Naive B cell (primary cell): ENCODE measurements at places on chromosomes 7 and 10. TPM values are rescaled to one million over a fixed set of nuclear protein-coding genes. Genes with fewer than 3 reads are reported as not detected.
A peak's percentile ranks its signal among the peaks of the same experiment; 100 is the strongest.

DNA sequence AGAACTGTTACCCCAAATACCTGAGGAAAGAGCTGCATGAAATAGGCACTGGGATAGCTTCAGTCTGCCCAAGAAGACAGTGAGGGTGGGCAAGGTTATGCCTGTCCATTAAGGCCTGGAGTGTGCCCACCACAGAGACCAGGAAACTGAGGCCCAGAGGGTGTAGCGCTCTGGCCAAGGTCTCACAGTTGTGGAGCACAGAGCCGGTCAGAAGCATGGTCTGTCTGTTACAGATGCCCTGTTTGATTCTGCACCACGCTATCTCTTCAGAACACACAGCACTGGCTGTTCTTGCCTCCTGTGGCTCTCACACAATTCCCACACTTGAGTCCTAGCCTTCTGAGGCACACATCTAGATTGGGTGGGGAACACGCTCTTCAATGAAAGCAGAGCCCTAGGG is 261.4 kb downstream of the GRID1 start:
- H3K27ac ChIP-seq: no peak overlapping the region
- H3K27me3 ChIP-seq: peaks cover 23% of the 10 kb centered on the region
- DNase-seq: no peak
- H3K4me3 ChIP-seq: no peak overlapping the region
- no peaks in the 10 kb centered on the region for H3K36me3 ChIP-seq

DNA sequence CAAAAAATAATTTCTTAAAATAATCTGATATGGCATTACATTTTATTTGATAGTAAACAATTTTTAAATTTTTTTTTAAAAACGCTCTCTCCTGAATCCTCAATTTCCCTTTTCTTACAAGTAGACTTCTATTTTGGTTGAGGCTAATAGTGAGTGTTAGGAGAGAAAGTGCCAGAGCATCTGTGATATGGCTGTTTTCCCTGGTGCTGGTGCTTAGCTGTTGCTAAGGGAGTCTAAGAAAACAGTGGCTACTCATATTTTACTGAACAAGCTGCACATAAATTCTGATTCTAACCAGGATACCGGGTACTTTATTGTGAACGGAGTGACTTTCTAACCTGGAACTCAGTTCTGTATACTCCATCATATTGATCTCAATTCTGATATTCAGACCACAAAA is 311.1 kb upstream of the KIAA1217 start:
- no peak overlapping the region for H3K4me3 ChIP-seq
- no peaks in the 10 kb centered on the region for H3K4me1 ChIP-seq
- H3K36me3 ChIP-seq: no peaks in the 10 kb centered on the region
- H3K27ac ChIP-seq: no peak overlapping the region

Gene CCDC3
- polyA plus RNA-seq: not detected

DNA sequence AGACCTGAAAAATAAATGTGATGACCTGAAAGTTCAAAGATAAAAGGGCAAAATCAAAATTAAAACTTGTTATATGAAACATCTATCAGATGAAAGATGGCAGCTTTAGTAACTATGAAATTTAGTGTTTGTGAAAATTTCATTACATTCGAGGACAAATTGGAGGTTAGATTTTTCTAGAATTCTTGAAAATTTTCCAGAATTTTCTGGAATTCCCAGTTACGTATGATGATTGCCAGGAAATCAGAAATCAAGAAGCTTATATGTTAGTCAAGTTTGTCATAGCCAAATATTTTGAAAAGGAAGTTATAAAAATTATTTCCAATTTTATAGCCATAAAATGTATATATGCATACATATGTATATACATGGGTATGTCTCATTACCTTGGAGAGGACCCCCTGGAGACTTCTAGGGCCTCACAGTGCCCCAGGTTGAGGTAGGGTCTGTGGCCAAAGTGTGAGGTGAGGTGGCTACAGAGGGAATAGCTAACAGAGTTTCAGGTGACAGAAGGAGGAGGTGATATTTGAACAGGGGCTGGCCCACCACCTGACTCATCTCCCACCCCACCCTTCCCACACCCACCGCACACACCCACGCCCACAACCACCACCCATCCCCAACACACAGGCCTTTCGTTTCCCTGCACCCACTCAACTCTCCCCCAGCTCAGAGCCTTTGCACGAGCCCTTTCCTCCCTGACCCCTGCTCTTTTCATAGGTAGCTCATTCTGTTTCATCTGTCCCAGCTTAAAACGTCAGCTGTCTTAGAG is 21.5 kb downstream of the C10orf105 start:
- H3K4me3 ChIP-seq: no peak overlapping the region
- H3K36me3 ChIP-seq: no peaks in the 10 kb centered on the region
- peaks cover 51% of the 10 kb centered on the region for H3K4me1 ChIP-seq
- H3K27ac ChIP-seq: no peak overlapping the region
- DNase-seq: no peak

GRCh38 chr10:47023237-47024045 is 112.2 kb downstream of the PTPN20 start:
- H3K27ac ChIP-seq: no peak overlapping the region
- H3K27me3 ChIP-seq: peaks cover 7% of the 10 kb centered on the region
- H3K36me3 ChIP-seq: no peaks in the 10 kb centered on the region
- DNase-seq: no peak
- H3K4me1 ChIP-seq: no peaks in the 10 kb centered on the region

- no peak overlapping the region for H3K27ac ChIP-seq
- H3K4me3 ChIP-seq: no peak overlapping the region
- H3K4me1 ChIP-seq: peaks cover 8% of the 10 kb centered on the region
- no peaks in the 10 kb centered on the region for H3K36me3 ChIP-seq
- peaks cover 49% of the 10 kb centered on the region for H3K27me3 ChIP-seq
- DNase-seq: no peak
These were observed 181.8 kb upstream of the PRSS1 start for GRCh38 chr7:142567201-142568075.

- no peak for DNase-seq
- no peaks in the 10 kb centered on the region for H3K4me1 ChIP-seq
- H3K4me3 ChIP-seq: no peak overlapping the region
- no peak overlapping the region for H3K27ac ChIP-seq
- peaks cover 16% of the 10 kb centered on the region for H3K27me3 ChIP-seq
These were observed 19.7 kb downstream of the DNAJC12 start for GRCh38 chr10:67818323-67818722.

DNA sequence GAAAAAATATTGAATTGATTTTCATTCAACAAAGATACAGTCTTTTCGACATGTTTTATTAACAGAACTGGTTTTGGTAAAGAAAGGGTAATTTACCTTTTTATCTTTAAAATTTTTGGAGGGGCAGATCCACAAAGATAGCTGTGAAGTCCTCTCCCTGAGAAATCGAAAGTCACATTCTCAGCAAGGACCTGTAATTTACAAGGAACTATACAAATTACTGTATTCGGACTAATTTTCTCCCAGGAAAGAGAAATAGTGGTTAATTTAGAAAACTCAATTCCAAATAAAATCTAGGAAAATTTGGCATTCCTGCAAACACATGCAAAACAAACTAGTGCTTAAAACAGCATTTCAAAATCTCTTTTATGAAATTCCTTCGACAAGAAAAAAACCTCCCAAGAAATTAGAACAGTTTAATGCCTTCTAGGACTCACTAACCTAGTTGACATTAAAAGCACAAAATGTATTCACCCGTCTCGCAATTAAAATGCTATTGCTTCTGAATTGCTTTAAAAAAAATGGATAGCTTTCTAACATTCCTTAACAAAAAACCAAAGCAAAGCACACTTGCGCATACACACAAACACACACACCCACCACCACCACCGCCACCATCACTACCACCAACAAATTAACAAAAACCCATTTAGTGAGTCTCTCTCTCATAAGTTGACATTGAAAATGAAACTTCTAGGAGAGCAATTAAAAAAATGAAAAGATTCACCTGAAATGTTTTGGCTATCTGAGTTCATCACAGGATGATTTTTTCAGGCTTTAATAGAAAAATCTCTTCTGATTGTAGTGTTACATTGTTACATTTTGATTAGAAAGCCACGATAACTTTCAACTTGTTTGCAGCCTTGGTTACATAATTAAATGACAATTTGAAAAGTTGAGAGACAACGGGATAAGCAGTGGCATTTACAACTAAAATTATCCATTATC is 4.0 kb upstream of the NKX2-3 start:
- no peak for DNase-seq
- H3K4me1 ChIP-seq: peaks cover 33% of the 10 kb centered on the region
- peaks cover 84% of the 10 kb centered on the region for H3K27me3 ChIP-seq
- peaks cover 12% of the 10 kb centered on the region for H3K36me3 ChIP-seq
- no peak overlapping the region for H3K4me3 ChIP-seq

GRCh38 chr7:18294411-18294810 is 201.1 kb upstream of the HDAC9 start:
- peaks cover 8% of the 10 kb centered on the region for H3K36me3 ChIP-seq
- no peak for DNase-seq
- no peaks in the 10 kb centered on the region for H3K27me3 ChIP-seq
- H3K4me3 ChIP-seq: peak overlapping the region; percentile 80
- peak overlapping the region; percentile 82 for H3K27ac ChIP-seq

DNA sequence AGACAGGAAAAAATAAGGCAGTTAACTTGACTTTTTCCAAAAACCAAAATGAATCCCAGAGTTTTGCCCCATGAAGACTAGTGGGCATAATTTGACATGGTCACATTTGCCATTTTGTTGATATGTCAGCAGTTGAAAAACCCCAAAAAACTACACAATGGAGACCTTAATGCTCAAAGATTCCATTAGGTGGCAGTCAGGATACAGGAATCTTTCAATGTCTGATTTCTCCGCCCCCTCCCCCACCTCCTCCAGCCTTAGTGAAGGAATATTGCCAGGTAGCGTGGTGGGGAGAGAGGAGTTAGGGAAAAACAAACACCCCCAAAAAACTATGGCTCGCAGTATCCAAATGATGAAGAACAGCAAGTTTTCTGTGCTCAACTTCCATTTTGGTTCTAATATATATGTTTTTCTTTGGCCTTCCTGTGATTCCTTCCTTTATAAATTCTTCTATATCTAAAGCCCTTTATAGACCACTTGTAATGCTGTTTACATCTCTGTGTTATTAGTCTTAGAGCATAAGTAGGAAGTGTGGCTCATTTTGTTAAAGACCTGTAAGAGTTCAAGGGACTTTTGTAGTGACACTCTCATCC is 6.7 kb upstream of the SMNDC1 start:
- peaks cover 6% of the 10 kb centered on the region for H3K27me3 ChIP-seq
- H3K4me1 ChIP-seq: no peaks in the 10 kb centered on the region
- H3K27ac ChIP-seq: no peak overlapping the region
- no peak overlapping the region for H3K4me3 ChIP-seq

Gene TET1
- polyA plus RNA-seq: 0.64 TPM

DNA sequence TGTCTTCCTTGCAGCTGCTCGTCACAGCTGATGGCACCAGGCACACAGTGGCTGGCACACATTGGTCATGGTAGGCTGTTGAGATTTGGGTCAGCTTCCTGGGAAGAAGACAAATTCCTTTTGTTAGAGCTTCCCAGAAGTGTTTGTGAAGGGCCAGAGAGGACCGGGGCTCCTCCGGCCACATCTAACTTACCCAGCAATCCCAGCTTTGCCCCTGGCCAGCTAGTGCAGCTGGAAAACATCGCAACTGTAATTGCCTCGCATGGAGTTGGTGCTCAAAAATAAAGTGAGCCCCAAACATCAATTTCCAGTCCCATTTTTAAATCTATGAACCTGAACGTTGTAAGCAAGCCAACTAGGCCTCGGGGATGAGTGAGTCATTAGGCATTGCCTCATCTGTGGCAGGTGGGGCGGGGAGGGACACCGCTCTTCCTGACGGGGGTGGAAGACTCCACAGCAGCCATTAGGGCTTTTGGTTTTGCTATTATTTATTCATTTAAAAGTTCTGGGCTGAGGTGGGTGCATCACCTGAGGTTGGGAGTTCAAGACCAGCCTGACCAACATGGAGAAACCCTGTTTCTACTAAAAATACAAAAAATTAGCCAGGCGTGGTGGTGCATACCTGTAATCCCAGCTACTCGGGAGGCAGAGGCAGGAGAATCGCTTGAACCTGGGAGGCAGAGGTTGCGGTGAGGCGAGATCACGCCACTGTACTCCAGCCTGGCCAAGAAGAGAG is 12.4 kb downstream of the CPA5 start:
- no peaks in the 10 kb centered on the region for H3K4me1 ChIP-seq
- H3K4me3 ChIP-seq: no peak overlapping the region
- no peak overlapping the region for H3K27ac ChIP-seq
- no peak for DNase-seq
- no peaks in the 10 kb centered on the region for H3K27me3 ChIP-seq

Gene ZNF518A
- polyA plus RNA-seq: 17.5 TPM

- H3K36me3 ChIP-seq: no peaks in the 10 kb centered on the region
- no peak overlapping the region for H3K4me3 ChIP-seq
- DNase-seq: no peak
- no peak overlapping the region for H3K27ac ChIP-seq
These were observed 39.7 kb downstream of the TAC1 start for GRCh38 chr7:97771576-97771975.

- no peak for DNase-seq
- H3K27me3 ChIP-seq: no peaks in the 10 kb centered on the region
- H3K27ac ChIP-seq: no peak overlapping the region
- no peak overlapping the region for H3K4me3 ChIP-seq
These were observed 209.6 kb downstream of the PTPRN2 start for GRCh38 chr7:158377800-158378623.

Gene WDR86
- 1.4 TPM for polyA plus RNA-seq

Gene KIAA1549
- not detected for polyA plus RNA-seq

Gene SORCS3
- not detected for polyA plus RNA-seq

GRCh38 chr10:43282881-43283280 is 16.0 kb upstream of the RASGEF1A start:
- no peaks in the 10 kb centered on the region for H3K36me3 ChIP-seq
- DNase-seq: no peak
- H3K4me1 ChIP-seq: peaks cover 13% of the 10 kb centered on the region
- no peak overlapping the region for H3K27ac ChIP-seq
- H3K27me3 ChIP-seq: peaks cover 14% of the 10 kb centered on the region

- H3K27ac ChIP-seq: no peak overlapping the region
- H3K27me3 ChIP-seq: peaks cover 12% of the 10 kb centered on the region
- DNase-seq: no peak
- H3K4me3 ChIP-seq: no peak overlapping the region
- H3K36me3 ChIP-seq: peaks cover 4% of the 10 kb centered on the region
These were observed 51.4 kb upstream of the APBB1IP start for GRCh38 chr10:26386781-26387180.

GRCh38 chr7:142753366-142753765 is 4.1 kb downstream of the PRSS1 start:
- peak overlapping the region; percentile 50 for H3K27ac ChIP-seq
- no peak overlapping the region for H3K4me3 ChIP-seq
- no peaks in the 10 kb centered on the region for H3K4me1 ChIP-seq
- no peaks in the 10 kb centered on the region for H3K27me3 ChIP-seq
- no peaks in the 10 kb centered on the region for H3K36me3 ChIP-seq
- DNase-seq: no peak

Gene ANKRD1
- not detected for polyA plus RNA-seq

- H3K36me3 ChIP-seq: no peaks in the 10 kb centered on the region
- peak overlapping the region; percentile 91 for H3K4me3 ChIP-seq
- peaks cover 29% of the 10 kb centered on the region for H3K4me1 ChIP-seq
- peak; percentile 53 for DNase-seq
- H3K27me3 ChIP-seq: peaks cover 39% of the 10 kb centered on the region
These were observed 5.6 kb upstream of the MEST start for GRCh38 chr7:130486114-130486953.
